Left hindlimb (tissue), 1 donor: ENCODE measurements at places on chromosomes 1 and 21.
A peak's percentile ranks its signal among the peaks of the same experiment; 100 is the strongest.

DNA sequence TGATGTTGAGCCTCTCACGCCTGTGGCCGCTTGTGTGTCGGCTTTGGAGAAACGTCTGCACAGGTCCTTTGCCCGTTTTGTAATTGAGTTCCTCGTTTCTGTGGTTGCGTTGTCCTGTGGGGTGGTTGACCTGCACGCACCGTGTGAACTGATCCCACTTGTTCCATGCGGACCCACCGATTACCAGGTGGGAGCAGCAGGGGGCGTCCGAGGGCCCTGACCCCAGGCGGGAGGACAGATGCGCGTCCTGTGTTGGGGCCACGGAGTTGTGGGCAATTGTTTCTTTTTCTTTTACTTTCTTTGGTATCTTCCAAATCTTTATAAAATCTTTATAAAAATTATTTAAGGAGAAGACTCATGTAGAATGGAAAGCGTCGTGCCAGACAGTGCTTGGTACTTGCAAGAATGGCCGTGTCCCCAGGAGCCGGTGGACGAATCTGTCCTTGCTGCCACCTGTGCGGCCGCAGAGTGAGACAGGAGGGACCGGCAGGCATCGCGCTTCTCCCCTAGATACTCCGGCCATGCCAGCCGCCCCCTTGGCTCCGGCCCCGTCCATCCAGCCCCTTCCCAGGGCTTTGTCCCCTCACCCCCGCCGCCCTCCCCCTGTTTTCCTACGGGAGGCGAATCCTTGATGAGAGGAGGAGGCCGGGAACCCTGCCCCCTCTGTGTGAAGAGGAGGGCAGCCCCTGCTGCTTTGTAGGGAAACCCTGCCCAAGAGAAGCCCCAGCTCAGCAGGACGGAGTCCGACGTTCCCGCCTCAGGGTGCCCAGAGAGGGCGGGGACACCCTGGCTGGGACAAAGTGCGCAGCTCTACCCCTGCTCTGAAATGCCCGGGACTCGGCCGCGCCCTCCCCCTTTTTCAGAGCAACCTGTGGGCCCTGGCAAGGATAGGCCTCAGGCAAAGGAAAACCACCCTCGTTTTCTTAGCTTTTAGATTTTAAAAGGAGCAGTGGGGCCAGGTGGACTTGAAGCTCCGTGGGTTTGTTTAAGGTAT lies 41.7 kb downstream of the PRKCZ start:
- no peak for DNase-seq

GRCh38 chr1:156385534-156386031 lies 16.6 kb downstream of the RHBG start:
- DNase-seq = peak; percentile 59

GRCh38 chr1:117167402-117167801 lies 43.3 kb downstream of the VTCN1 start:
- no peak for DNase-seq

GRCh38 chr21:45993210-45994085 lies 11.9 kb downstream of the COL6A1 start:
- peak; percentile 28 for DNase-seq

DNA sequence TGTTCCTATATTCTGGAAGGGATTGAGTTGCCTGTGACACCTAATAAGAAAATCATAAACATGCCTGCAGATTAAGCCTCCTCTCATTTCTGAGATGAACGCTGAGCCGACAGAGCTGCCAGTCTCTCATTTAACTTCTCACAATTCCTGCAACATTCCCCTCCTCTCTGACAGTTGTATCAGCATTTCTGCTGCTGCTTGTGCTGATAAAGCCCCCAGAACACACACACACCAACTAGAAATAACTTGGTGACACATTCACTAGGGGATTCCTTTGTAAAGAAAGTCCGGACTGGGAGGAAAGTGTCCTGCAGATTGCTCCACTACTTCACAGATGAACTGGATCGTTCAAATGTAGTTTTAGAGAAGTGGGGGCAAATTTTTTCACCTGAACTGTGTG lies 437.3 kb downstream of the PLA2G4A start:
- DNase-seq = no peak

DNA sequence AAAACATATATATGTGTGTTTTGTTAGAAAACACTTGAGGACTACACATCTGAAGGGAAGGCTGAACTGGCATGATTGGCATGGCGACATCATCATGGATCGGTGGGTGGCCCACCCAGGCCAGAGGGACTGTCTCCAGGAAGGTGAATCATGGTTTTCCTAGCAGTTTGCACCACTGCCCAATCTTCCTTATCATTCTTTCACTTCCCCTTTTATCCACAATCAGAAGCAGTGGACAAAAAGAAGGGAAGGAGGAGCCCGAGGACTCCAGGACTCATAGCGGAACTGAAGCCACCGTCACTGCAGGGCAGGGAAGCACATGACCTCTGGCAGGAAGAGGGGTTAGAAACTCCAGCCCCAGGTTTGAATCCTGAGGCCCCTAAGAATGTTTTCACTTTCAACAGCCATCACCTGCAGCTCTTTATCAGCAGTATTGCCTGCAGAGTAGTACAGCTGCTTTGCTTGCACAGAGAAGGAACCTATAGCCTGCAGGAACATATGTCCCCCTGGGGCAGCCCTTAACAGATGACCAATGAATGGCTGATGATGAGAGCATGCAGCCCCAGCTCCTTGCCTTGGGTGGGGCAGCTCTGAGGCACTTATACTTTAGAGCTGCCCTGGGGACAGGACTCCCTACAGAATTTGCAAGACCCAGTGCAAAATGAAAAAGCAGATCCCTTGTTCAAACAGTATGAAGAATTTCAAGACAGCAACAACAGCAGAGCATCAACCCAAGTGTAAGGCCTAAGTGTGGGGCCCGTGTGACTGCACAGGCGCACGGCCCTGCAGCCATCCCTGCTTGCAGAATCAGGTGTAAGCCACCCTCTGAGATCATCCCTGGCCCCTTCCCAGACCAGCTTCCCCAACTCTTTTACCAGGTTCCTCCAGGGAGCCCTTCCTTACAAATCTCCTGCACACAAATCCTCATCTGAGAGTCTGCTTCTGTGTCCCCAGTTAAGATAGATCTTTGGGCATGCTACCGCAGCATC lies 241.8 kb upstream of the IRF2BP2 start:
- DNase-seq = no peak

- DNase-seq = no peak
These were observed 197.6 kb downstream of the SIPA1L2 start for GRCh38 chr1:232432313-232432712.

- no peak for DNase-seq
These were observed 36.1 kb downstream of the DNTTIP2 start for GRCh38 chr1:93842750-93843500.

- peak; percentile 72 for DNase-seq
These were observed 495 bp downstream of the PI4KB start for GRCh38 chr1:151326619-151327222.

DNA sequence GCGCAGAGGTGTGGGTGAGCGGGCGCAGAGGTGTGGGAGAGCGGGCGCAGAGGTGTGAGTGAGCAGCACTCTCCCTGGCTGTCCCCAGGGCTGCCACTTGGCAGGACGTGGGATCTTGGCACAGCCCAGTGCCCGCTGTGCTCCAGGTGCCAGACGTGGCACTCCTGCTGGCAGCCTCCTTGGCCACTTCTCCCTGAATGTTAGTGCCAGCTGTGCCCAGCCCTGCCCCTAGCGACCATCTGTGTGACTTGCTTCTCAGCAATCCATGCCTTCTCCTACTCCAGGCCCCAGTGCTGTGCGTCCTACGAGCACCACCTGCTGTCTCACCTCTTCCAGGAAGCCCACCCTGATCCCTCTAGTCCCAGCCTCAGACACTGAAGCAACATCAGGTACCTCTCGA lies 30.5 kb downstream of the KRTAP10-1 start:
- DNase-seq = no peak

GRCh38 chr1:26616881-26617280 lies 78.9 kb upstream of the ARID1A start:
- DNase-seq = no peak

DNA sequence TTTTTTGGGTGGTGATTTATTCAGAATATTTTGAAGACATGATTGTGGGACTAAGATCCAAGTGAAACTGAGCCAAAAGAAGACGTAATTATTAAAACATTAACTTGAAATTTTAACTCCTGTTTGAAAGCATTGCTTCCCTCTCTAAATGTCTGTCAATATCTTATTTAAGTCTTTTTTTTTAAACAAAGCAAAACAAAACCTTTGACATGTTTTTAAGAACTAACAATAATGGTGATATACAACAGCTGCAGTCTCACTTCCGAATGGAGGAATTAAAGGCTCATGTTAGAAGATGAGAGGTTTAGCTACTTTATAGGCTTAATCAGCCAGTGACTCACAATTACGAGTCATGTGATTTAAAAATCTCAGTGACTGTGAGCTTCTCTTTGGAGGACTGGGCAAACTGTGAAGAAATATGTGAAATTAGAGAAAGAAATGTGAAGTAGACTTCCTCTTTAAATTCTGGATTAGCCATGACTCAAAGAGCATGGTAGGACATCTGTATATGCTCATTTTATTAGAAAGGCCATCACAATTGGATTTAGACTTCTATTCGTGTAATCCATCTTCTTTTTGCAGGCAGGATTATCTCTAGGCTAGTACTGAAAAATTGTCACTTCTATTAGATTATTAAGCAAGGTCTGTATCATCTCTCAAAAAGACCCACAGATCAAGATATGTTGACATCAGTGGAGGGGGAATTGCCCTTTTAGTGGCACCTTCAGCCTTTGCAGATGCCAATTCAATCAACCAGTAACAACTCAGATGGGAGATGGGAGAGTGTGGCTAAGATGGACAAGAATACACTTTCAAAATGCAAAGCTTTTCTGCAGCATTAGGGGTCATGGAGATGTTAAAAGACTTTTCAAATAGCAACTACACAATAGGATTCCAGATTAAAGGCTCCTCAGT lies 28.7 kb downstream of the KCNA3 start:
- DNase-seq = no peak

GRCh38 chr21:45935628-45936027 lies 45.9 kb upstream of the COL6A1 start:
- no peak for DNase-seq

GRCh38 chr1:184021728-184022127 lies 15.8 kb downstream of the COLGALT2 start:
- no peak for DNase-seq

DNA sequence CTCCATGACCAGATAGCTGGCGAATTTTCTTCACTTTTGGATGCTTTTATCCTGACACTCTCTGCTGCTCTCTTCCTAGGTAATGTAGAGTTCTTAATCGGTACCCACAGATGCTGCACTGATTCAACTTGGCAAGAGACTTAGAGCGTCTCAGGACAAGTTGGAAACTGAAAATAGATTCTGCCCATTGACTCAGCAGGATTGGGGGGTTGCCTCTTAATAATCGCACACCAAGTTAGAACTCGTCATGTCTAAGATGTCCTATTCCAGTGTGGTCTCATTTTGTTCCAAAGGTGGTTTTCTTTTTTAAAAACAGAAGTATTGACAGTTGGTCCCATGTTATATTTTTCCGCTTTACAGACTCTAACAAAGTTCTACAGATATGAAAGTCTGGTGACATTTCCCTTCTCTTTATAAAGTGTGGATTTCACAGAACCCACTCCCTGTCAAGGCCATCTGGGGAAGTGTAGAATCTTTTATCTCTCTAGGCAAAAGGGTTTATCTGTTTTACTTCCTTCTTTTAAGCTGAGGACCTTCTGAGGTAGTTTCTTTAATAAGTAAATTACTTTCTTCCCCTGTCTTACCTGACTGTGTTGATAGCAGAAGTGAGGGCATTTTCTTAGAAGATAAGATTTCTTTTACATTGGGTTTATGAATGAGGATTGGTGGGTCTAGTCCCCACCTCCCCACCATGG lies 12.1 kb upstream of the DIPK1A start:
- no peak for DNase-seq

GRCh38 chr1:100035214-100035613 lies 65.4 kb downstream of the SLC35A3 start:
- DNase-seq = no peak

GRCh38 chr1:51729824-51730301 lies 113.0 kb downstream of the OSBPL9 start:
- no peak for DNase-seq

- DNase-seq = no peak
These were observed 2.2 kb downstream of the NUDC start for GRCh38 chr1:26923711-26924110.

DNA sequence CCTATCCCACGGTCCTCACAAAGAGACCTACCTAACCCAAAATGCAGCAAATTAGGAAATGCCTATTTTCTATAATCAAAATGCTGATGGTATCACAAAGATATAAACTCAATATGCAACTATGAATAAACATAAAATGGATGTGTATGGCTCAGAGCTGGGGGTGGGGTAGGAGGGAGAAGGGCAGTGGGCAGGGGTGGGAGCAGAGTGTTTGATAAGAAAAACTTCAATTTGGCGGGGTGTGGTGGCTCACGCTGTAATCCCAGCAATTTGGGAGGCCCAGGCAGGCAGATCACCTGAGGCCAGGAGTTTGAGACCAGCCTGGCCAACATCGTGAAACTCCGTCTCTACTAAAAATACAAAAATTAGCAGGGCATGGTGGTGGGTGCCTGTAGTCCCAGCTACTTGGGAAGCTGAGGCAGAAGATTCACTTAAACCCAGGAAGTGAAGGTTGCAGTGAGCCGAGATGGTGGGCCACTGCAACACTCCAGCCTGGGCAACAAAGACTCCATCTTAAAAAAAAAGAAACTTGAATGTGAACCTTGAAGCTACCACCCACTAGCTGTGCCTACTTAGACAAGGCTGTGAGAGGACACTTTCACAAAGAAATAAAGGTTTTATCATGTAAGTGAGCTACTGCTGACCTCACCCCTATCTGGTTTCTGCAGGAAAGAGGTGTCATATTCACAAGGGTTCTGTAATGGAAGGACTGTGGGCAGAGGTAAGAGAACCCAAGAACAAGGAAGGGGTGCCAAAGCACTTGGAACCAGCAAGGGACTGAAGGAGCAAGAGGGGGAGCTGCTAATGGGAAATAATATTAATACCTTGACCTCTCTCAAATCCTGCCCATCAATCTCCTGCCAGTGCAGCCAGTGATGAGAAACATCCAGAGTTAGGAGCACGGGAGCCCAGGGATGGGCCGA lies 53.0 kb downstream of the HLCS start:
- DNase-seq = no peak

DNA sequence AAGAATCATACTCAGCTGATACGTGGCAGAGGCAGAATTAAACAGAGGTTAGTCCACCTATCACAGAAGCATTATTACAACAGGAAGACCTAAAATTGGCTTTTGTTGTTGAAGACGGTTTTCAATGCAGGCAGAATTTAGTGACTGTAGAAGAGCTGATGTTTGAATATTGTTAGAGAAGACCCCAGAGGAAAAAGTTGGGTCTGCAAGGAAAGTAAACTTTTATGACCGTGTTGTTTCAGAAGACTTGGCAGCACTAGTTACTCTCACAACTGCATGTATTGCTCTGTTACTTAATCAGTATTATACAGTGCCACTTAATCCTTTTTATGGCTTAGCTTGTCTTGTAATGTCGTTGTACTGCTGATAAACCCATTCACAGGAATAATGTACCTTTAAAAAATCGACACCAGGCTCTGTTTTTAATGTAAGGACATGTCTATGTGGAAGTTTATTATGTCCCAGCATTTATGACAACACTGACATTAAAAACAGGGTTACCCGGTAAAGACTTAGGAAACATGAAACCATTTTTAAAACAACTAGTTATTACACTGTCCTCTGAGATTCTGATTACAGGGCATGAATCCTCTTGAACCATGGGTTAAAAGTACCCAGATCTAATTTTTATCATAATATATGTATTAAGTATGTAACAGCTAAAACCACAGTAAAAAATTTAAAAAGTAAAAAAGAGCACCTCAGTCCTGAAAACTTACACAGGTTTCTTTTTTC lies 235.4 kb downstream of the TTLL7 start:
- DNase-seq = no peak
